ENCODE measurements at places on chromosomes 2 and 18.

DNA sequence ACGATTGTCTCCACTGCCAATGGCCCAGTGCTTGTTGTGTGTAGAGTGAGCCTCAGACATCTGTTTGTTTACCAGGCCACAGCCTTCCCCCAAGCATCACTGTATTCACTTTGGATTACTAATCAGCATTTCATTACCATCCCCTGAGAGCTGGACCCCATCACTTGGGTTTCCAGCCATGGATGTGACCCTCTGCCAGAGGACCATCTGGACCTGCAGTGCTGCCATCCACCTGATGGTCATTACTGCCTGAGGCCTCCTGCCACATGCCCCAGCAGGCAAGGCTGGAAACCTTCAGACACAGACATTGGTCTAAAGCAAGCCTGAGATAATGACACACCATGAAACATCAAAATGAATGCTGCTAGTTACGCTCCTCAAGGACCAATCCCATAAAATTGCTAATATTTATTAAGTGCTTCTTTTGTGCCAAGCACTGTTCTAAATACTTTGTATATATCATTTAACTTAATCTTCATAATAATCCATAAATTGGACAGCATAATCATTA, 2096.3 kb upstream of the CELF4 start:
- DNase-seq: no peak

DNA sequence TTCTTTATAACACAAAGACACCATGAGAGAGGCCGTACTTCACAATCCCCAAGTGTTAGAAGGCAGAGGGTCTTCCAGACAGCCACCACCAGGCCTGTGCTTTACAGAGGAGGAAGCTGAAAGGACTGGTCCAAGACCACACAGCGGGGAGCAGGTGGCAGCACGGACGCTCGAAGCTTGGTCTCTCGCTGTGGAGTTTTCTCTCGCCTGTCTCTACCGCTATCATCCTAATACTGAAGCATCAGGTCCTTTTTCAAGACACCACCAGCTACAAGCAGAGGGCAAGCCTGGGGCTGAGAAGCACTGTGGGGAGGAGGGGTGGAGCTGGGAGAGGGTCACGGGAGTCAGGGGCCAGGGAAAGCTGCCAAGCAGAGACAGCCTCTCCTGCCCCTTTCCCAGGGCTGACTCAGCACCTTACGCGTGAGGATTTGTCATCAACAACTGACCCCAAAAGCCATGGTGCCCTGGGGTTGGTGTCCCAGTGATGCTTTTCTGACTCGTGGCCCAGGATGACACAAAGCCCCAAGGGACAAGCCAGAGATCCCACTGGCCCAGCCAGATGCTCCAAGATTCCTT, 31.9 kb upstream of the FOSL2 start:
- DNase-seq: no peak

DNA sequence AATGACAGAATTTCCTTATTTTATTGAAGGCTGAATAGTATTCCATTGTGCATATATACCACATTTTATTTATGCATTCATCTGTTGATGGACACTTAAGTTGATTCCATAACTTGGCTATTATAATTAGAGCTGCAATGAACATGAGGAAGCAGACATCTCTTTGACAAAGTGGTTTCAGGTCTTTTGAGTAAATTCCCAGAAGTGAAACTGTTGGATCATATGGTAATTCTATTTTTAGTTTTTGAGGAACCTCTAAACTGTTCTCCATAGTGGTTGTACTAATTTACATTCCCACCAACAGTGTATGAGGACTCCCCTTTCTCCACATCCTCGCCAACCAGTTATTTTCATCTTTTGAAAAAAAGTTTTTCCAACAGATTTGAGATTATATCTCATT, 77.5 kb downstream of the TMEM200C start:
- no peak for DNase-seq

DNA sequence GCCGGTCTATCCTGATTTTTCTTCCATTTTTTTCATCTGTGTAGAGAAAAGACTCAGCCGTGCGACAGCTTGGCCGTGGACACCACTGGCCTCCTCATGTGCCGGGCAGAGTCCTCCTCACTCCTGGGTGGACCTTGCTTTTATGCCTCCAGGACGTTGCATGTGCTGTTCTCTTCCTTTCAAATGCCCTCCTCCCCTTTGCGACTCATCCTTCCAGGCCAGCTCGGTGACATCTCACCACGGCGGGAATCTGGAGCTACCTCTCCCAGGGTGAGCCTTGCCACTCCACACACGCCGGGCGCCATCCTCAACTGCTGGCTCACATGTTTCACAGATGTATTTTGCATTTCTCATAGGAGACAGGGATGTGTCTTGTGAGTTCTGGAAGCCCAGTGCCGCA, 198.5 kb upstream of the HDAC4 start:
- no peak for DNase-seq

GRCh38 chr18:23900994-23901393, 113.6 kb upstream of the TTC39C start:
- no peak for DNase-seq
